ENCODE measurements at places on chromosomes 4 and X. TPM values are rescaled to one million over a fixed set of nuclear protein-coding genes. Genes with fewer than 3 reads are reported as not detected.
A peak's percentile ranks its signal among the peaks of the same experiment; 100 is the strongest.

- DNase-seq = no peak
These were observed 80.0 kb downstream of the SH3KBP1 start for GRCh38 chrX:19807414-19807813.

GRCh38 chrX:11185861-11186260 lies 74.7 kb downstream of the HCCS start:
- DNase-seq = no peak

GRCh38 chr4:87506974-87507701 lies 22.0 kb downstream of the SPARCL1 start:
- DNase-seq = no peak

DNA sequence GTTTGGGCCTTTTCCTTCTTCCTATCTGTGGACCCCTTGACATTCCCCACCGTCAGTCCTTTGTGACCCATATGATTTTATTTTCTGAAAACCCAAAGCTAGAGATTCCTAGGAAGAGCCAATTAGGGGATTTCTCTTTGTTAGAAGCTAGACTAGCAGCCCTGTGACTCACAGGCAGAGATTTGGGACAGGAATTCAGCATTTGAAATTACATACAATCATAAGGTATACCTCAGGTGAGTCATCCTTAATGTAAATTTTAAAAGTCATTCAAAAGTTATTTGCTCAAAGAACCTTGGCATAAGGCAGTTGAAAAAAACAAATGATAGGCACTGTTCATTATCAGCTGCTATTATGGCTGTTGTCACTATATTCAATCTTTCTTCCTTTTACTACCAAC lies 40.6 kb downstream of the USP26 start:
- DNase-seq = no peak

DNA sequence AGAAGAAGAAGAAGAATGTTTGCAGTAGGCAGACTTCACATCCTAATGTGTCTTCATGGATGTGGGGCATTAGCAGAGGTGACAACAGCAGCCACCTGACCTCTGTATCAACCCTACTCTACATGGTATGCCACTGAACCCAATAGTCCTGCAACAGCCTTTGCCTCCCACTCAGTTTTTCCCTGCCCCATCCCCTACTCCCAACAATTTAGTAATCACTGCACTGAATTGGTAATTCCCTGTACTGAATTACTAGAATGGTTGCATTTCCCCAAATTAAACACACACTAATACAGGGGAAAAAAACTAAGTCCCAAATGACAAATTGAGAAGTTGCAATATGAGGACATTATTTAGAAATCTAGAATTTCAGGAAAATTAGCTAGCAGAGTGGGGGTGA lies 31.4 kb upstream of the FAM241A start:
- no peak for DNase-seq

GRCh38 chr4:126757219-126757618 lies 875.5 kb upstream of the INTU start:
- no peak for DNase-seq

CRMP1 gene
- 6.4 TPM for total RNA-seq

MMAA gene
- total RNA-seq = 2.5 TPM

DNA sequence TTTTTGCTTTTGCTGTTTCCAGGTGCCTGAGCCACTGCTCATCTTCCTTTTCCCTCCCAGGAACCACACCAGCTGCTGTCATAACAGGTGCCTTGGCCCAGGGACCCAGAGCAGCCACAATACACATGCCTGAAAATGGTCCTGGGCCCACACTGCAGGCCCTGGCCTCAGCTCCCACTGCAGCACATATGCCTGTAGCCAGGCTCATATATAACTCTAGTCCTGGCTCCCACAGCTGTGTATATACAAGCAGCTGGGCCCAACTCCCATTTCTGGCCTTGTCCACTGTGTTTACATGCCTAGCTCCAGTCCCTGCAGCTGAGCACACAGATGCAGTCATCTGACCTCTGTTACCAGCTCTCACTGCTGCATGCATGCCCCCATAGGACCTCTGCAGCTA lies 930.5 kb downstream of the ADGRL3 start:
- no peak for DNase-seq

GRCh38 chrX:41730081-41730480 lies 6.1 kb downstream of the GPR82 start:
- DNase-seq = no peak

DNA sequence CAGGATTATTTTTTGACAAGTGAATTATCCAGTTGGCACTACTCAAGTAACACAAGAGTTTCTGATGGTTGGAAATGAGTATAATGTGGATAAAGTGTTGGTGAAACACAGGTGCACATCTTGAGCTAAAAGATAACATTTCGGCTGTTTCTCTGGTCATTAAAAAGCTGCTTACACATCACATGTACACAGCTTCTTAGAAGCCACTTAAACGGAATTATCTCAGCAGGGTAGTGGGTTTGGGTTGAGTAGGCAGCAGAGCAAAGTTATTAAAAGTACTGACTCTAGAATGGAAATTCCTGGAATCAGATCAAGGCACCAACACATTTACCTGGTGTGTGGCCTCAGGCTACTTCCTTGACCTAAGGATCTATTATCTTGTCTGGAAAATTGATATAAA lies 55.4 kb upstream of the RASSF6 start:
- no peak for DNase-seq

GRCh38 chr4:88737307-88737941 lies 39.8 kb upstream of the NAP1L5 start:
- DNase-seq = peak; percentile 82

- no peak for DNase-seq
These were observed 110.9 kb upstream of the ANK2 start for GRCh38 chr4:112938461-112939058.

CSAG1 gene
- total RNA-seq = not detected

SHOX gene
- 0.41 TPM for total RNA-seq

GRCh38 chr4:128737098-128737513 lies 72.4 kb upstream of the JADE1 start:
- no peak for DNase-seq

DNA sequence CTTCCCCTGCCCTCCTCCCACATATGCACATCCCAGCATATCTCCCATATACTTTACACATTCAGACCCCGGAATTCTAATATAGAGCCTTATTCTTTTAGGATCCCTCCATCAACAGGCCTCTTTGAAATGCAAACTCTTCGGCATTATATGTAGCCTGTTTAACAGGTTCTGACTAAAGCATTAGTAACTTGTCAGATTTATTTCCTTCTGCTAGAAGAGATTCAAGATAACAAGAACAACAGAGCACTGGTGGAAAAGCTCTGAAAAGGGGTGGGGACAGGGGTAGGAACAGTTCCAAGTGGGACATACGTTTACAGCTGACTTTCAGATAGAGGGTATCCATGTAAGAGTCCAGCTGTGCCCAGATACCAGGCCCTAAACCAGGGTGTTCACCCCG lies 31.7 kb upstream of the PRPS1 start:
- no peak for DNase-seq

GRCh38 chr4:57614257-57614932 lies 504.2 kb upstream of the IGFBP7 start:
- DNase-seq = no peak

- no peak for DNase-seq
These were observed 30.9 kb upstream of the ELF2 start for GRCh38 chr4:139207873-139208403.

- no peak for DNase-seq
These were observed 1530.9 kb upstream of the PABPC4L start for GRCh38 chr4:135732448-135732847.

- DNase-seq = peak; percentile 58
These were observed 11.1 kb downstream of the GTPBP6 start for GRCh38 chrX:307261-308111.

GRCh38 chr4:169404960-169405359 lies 134.2 kb upstream of the SH3RF1 start:
- DNase-seq = no peak

STBD1 gene
- 16.6 TPM for total RNA-seq

EDNRA gene
- total RNA-seq = 2.1 TPM

DNA sequence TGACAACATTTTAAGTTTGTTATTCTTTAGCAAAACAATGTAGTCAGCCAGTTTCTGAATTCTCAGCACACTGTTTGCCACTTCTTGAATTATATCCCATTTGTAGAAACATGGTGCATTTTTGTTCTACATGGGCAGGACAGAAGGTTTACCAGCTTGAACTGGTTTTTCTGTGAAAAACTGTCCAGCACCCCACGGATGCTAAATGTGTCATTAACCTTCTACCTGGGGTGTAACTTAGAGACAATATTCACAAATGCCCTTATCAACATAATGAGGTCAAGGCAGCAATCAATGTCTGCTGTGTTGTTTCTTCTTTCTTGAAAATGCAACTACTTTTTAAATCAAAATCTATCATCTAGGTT lies 702.6 kb downstream of the CENPC start:
- DNase-seq = no peak

DNA sequence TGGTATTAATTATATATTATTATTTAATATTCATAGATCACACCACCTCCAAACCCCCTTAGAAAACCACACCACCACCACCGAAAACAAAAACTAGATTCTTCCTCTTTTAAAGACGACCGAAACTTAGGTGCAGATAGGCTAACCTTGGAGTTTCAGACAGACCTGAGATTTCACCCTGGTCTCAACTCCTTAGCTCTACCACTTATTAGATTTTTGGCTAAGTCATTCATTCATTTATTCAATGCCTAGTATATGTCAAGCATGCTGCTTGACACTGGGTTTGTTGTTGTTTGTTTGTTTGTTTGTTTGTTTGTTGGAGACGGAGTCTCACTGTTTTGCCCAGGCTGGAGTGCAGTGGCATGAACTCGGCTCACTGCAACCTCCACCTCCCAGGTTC lies 9.5 kb upstream of the BMP2K start:
- no peak for DNase-seq

GRCh38 chrX:134369576-134369975 lies 90.4 kb upstream of the HPRT1 start:
- DNase-seq = no peak

GRCh38 chrX:134679644-134680043 lies 21.4 kb upstream of the PLAC1 start:
- DNase-seq = no peak

- peak; percentile 40 for DNase-seq
These were observed 35.5 kb upstream of the HMX1 start for GRCh38 chr4:8906991-8907595.

DNA sequence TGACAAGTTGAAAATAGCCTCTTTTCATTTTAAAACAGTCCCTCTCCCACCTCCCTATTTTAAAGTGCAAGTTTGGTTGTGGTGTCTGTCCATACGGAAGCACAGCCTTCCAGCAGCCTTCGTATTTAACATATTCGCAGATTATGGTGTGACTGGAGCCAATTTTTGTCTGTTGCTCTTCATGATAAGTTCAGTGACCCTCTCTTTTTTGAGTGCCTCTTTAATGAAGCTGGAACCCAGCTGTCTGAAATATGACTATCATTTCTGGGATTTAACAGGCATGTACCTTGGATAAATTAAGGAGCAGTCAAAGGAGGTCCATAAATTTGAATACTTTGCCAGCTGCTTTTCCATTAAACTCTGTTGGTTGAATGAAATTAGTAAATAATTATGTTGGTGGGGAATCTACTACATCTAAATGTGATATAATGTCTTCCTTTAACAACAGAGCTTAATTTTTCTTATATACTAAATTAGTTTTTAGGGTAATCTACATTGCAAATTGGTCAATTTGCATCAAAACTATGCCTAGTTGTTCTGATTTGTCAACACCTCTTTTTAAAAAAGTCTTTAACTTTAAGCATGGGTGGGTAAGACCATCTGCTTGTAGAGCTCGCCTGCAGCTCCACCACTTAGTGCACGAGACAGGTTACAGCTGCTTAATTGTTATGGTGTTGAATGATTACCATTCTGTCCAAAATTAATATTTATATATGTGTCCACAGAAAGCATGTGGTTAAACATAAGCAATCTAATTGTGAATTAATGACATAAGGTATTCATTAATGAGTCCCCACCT lies 216.6 kb downstream of the DCTD start:
- DNase-seq = no peak

DNA sequence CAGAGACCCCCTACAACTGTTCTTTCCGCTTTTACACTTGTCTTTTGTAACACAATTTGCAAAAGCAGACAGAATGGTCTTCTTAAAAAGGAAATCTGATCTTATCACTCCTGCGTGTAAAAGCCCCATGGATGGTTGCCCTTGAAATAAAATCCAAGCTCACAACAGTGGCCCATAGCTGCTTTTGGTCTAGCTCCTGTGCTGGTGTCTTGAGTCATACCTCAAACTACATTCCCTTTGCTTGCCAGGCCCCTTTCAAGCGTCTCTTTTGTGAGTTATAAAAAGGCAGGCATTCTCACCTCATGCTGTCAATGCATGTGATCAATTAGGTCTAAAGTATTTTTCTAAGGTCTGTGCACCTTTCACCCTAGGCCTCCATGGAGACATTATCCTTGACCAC lies 27.6 kb downstream of the HPGD start:
- DNase-seq = no peak

DNA sequence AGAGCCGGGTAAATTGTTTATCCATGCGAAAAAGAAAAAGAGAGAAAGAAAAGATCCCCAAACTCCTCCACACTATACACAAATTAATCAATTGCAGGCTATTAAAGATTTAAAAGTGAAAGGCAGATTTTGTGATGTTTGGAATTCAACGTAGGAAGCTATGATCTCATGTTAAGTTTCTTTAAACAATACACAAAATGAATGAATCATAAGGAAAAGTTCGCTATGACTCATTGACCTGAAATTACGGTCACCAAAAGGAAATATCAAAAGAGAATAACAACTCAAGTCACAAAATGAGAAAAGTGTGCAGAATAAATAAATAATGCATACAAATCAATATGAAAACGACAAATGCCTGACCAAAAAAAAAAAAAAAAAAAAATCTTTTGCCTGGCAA lies 28.6 kb downstream of the CLNK start:
- DNase-seq = no peak

DDX60 gene
- total RNA-seq = 16.1 TPM

- no peak for DNase-seq
These were observed 213.3 kb downstream of the EPHA5 start for GRCh38 chr4:65457011-65457410.

DNA sequence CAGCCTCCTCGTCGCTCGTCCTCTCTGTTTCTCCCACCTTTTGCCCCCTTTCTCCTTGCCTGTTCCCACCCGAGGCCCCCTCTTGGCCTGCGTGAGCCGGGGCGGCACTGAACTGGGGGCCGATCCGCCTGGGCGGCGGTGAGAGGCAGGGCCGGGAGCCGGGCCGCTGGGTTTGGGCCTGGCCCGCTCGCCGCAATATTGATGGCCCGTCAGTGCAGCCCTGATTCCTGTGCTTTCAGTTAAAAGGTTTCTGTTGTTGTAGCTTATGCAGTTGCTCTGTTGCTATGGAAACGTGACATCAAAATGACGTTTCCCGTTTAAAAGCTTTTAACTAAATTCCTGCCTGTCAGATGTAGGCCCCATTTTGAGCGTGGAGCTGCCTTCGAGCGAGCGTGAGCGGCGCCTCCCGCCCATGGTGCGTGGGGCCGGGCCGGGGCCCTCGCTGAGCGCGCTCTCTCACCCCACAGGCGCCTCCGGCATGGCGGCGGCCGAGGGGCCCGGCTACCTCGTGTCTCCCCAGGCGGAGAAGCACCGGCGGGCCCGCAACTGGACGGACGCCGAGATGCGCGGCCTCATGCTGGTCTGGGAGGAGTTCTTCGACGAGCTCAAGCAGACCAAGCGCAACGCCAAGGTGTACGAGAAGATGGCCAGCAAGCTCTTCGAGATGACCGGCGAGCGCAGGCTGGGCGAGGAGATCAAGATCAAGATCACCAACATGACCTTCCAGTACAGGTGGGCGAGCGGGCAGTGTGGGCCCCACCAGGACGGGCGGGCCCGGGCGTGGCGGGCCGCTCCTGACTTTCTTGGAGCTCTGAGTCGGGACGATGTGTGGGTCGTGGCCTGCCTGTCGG lies at the start of gene MSANTD1:
MSANTD1 (plus strand) TSS at position 349 of the 851 bp plus-strand sequence; CDS start at position 413, 64 bp downstream.
- DNase-seq = no peak

TCP11X2 gene
- total RNA-seq = not detected

Measured in sigmoid colon (tissue), 7 donors.